Parietal lobe (tissue), 2 donors: ENCODE measurements at places on chromosomes 4 and X. TPM values are rescaled to one million over a fixed set of nuclear protein-coding genes. Genes with fewer than 3 reads are reported as not detected.

KANTR gene
- 91.4 TPM for total RNA-seq

CCDC110 gene
- 0.94 TPM for total RNA-seq

YIPF7 gene
- 2.5 TPM for total RNA-seq

GABRB1 gene
- 139 TPM for total RNA-seq

MTMR8 gene
- 6.9 TPM for total RNA-seq

POF1B gene
- not detected for total RNA-seq

GPR101 gene
- total RNA-seq: not detected

NOX1 gene
- total RNA-seq: not detected

PAGE1 gene
- total RNA-seq: not detected

FGB gene
- total RNA-seq: not detected

SRPK3 gene
- total RNA-seq: not detected

PLS3 gene
- 122 TPM for total RNA-seq

GAGE1 gene
- not detected for total RNA-seq

ACE2 gene
- total RNA-seq: not detected

CENPVL1 gene
- 2.5 TPM for total RNA-seq

KIF4A gene
- 4.1 TPM for total RNA-seq

PIR gene
- 2.8 TPM for total RNA-seq

IL2 gene
- total RNA-seq: not detected

ARAF gene
- total RNA-seq: 11.3 TPM

SUPT20HL1 gene
- total RNA-seq: not detected

TMSB15A gene
- total RNA-seq: 163 TPM

CD38 gene
- 9.1 TPM for total RNA-seq

RAB41 gene
- total RNA-seq: not detected

TMEM255A gene
- 2.2 TPM for total RNA-seq

BMP3 gene
- 7.2 TPM for total RNA-seq

SSX3 gene
- not detected for total RNA-seq

PRRG3 gene
- total RNA-seq: 15.0 TPM

LAS1L gene
- total RNA-seq: 24.7 TPM

HERC5 gene
- total RNA-seq: 1.6 TPM

NAP1L3 gene
- total RNA-seq: 91.7 TPM

CNKSR2 gene
- 243 TPM for total RNA-seq

APBB2 gene
- total RNA-seq: 97.3 TPM

HPGD gene
- 2.8 TPM for total RNA-seq

RASGEF1B gene
- total RNA-seq: 52.3 TPM

ADGRG2 gene
- 7.5 TPM for total RNA-seq

FGD1 gene
- 13.8 TPM for total RNA-seq

SMIM10L2A gene
- 9.7 TPM for total RNA-seq

HUWE1 gene
- 182 TPM for total RNA-seq

DGKK gene
- 0.63 TPM for total RNA-seq
